Endodermal cell (in vitro differentiated cells): ENCODE measurements at places on chromosomes 7 and 10. TPM values are rescaled to one million over a fixed set of nuclear protein-coding genes. Genes with fewer than 3 reads are reported as not detected.

The EFCAB10 gene
- 0.50 and 0.68 TPM in 2 replicates for total RNA-seq

GRCh38 chr7:41688012-41688625 lies 14.8 kb downstream of the INHBA start:
- H3K4me3 ChIP-seq = no peak overlapping the region
- H3K27ac ChIP-seq = no peak overlapping the region
- H3K27me3 ChIP-seq = no peaks in the 10 kb centered on the region
- no peak for DNase-seq
- no peaks in the 10 kb centered on the region for H3K36me3 ChIP-seq
- no peaks in the 10 kb centered on the region for H3K4me1 ChIP-seq

GRCh38 chr7:153010416-153010815 lies 250.9 kb downstream of the ACTR3B start:
- no peak overlapping the region for H3K4me3 ChIP-seq
- H3K4me1 ChIP-seq = no peaks in the 10 kb centered on the region
- no peak overlapping the region for H3K27ac ChIP-seq
- no peak for DNase-seq

DNA sequence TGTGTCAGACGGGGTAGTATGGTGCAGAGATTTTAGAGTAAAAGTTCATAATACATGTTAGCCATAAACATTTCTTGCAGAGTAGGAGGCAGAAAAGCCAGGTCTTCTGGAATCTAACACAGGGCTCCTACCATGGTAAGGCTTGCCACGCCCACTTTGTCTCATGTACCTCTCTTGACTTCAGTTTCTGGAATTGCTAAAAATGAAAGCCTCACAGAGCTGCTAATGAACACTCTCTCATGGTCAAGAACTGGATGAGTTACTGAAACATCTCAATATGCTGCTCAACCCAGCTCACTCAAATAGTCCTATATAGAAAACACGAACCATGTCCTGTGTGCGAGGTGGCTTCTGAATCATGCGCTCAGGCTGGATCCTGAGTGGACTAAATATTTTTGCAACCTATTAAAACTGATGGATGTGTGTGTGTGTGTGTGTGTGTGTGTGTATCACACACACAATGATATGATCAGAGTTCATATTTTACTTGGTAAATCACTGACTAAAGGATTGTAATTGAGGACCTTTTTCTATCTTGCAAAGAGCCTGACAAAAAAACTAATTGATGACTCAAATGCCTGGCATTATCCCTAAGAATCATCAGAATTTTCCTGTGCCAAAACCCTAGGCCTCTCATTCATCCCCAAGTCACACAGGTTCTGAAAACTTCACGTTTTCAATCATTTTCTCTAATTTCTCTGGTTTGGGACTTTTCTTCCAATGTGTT lies 1306.6 kb downstream of the XPNPEP1 start:
- H3K27me3 ChIP-seq = no peaks in the 10 kb centered on the region
- DNase-seq = no peak
- H3K27ac ChIP-seq = no peak overlapping the region
- H3K4me3 ChIP-seq = no peak overlapping the region
- no peaks in the 10 kb centered on the region for H3K36me3 ChIP-seq

- peak overlapping the region; percentile 20 for H3K4me3 ChIP-seq
- H3K27me3 ChIP-seq = no peaks in the 10 kb centered on the region
- no peaks in the 10 kb centered on the region for H3K36me3 ChIP-seq
Measured at GRCh38 chr7:70570029-70570428, 561.9 kb upstream of the GALNT17 start.

DNA sequence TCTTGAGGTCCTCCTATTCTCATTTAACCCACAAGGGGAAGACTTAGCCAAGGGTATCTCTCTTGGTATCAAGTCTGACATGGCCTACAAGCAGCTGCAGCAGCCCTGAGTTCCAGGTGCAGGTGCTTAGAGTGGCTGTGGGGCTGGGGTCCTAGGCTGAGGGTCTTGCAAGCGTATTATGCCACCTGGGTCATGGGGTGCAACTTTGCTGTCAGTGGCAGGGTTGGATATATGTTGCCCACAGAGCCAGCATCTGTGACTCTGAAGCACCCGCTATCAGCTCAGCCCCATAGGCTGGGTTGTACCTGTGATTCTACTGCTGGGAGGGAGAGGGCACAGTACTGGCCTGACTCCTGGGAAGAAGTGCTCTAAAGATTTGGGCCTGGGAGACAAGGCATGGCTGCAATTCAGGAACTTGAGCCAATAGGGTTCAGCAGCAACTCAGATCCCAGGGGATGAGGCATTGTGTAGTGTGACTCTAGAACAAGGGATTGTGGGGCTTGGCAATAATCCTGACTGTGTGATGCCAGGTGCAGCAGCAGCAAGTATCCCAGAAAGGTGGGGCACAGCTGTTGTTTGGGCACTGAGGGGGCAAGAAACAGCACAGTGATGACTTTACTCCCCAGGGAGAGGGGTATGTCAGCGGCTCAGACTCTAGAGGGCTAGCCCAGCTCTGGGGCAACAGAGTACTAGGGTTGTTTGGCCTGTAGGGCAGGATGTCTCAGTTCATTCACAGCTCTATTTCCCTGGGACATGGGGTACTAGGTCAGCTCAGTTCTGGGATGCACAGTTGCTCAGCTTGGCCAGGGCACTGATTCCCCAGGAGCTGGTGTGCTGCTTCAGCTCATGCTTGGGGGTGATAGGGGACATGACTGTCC lies 41.4 kb downstream of the NEURL1 start:
- H3K27ac ChIP-seq = no peak overlapping the region
- no peaks in the 10 kb centered on the region for H3K27me3 ChIP-seq
- no peaks in the 10 kb centered on the region for H3K36me3 ChIP-seq
- peak; percentile 39 for DNase-seq
- no peaks in the 10 kb centered on the region for H3K4me1 ChIP-seq
- H3K4me3 ChIP-seq = no peak overlapping the region

The FAM25G gene
- total RNA-seq = not detected in 3 replicates

GRCh38 chr7:7321681-7322080 lies 139.3 kb downstream of the C1GALT1 start:
- H3K4me3 ChIP-seq = no peak overlapping the region
- peaks cover 10% of the 10 kb centered on the region for H3K27me3 ChIP-seq
- no peak for DNase-seq
- no peak overlapping the region for H3K27ac ChIP-seq
- H3K36me3 ChIP-seq = no peaks in the 10 kb centered on the region

DNA sequence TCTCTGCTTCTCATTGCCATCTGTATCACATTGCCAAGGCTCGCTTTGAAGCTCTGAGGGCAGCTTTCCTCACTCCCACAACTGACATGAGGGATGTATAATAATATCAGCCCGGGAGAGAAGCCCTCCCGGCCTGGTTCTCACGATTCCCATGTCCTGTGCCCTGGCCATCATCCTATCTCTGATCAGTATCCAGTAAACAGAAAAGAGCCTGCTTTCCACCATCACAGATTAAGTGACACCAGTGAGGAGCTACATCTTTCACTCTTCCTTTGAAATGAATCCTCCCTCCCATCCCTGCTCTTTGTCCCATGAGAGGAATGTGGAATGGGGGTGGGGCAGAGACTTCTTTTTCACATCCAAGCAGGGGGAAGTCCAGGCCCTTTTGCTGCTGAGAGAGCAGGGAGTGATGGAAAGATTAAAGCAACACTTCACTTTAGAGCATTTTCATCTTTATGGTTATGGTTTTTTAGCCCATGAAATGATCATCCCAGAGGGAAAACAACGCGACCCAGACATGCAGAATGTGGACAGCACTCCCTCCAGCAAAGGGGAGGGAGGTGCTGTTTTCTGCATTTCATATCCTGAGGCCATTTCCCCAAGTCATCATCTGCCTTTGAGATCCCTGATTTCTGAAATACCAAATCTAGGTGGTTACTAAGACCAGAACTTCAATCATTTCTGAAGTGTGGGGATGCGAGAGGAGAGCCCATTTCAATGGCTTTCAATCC lies 84.6 kb upstream of the LYZL1 start:
- DNase-seq = peak; percentile 77
- no peak overlapping the region for H3K4me3 ChIP-seq
- H3K36me3 ChIP-seq = no peaks in the 10 kb centered on the region
- H3K27me3 ChIP-seq = no peaks in the 10 kb centered on the region
- no peaks in the 10 kb centered on the region for H3K4me1 ChIP-seq

DNA sequence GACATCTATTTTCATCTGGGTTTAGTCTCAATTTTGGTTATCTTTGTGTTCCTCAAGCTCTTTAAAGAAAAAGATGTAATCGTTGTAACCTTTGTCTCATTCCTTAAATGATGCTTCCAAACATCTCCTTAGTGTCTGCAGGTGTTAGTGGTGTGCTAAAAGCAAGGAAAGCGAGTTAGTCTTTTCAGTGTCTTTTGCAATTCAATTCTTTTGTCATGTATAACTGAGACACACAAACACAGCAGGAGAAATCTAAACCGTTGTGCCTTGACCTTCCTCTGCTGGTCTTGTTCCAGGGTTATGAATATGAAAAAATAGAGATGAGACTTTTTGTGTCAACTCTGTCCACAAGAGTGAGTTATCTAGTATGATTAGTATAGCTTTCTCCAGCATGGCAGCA lies 40.7 kb downstream of the PIK3CG start:
- peaks cover 17% of the 10 kb centered on the region for H3K27me3 ChIP-seq
- H3K36me3 ChIP-seq = no peaks in the 10 kb centered on the region
- no peak for DNase-seq
- no peaks in the 10 kb centered on the region for H3K4me1 ChIP-seq
- no peak overlapping the region for H3K27ac ChIP-seq
- no peak overlapping the region for H3K4me3 ChIP-seq

- H3K27me3 ChIP-seq = no peaks in the 10 kb centered on the region
- H3K4me1 ChIP-seq = no peaks in the 10 kb centered on the region
- no peak for DNase-seq
- H3K27ac ChIP-seq = no peak overlapping the region
Measured at GRCh38 chr10:5198386-5198785, 1.7 kb downstream of the AKR1C4 start.

The SUMF2 gene
- total RNA-seq = 122 to 147 TPM (median 126 TPM) in 3 replicates

DNA sequence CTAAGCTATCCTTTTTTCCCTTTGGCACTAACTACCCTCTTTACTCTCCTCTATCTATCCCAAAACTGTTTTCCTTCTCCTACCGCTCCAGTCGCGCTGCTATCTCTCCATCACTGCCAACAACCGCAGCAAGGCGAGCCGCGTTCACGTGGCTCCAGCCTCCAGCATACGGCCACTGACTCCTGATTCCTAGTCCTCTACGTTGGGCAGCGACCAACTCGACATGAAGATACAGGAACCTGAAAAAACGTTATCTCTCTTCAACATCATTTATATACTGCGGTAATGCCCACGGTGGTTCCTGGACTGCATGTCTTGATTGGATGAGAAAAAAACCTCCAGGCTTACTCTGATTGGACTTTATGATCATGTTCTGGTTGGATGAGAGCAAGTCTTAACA lies 129.5 kb downstream of the ZNF716 start:
- H3K4me1 ChIP-seq = no peaks in the 10 kb centered on the region
- H3K36me3 ChIP-seq = no peaks in the 10 kb centered on the region
- DNase-seq = no peak
- no peak overlapping the region for H3K4me3 ChIP-seq
